NCI-H187 (cell line): ENCODE measurements at places on chromosomes 4 and X.

DNA sequence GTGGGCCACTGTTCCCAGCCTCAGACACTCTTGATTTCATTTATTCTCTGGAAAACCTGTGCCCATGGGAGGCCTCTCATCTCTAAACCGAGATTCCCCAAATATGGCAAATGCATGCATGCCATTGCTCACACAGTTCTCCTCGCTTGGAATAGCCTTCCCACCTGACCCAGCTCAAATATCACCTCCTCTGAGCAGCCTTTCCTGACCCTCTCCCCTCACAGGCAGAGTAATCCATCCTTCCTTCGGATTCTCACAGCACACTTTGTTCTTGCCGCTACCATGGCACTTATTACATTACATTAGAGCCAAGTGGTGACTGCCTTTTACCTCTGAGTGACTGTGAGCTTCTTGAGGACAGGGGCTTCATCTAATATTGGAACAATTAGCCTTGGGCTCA is 209.5 kb downstream of the HS6ST2 start:
- DNase-seq, result no peak

- no peak for DNase-seq
These were observed 41.8 kb downstream of the BRCC3 start for GRCh38 chrX:155113097-155113496.

DNA sequence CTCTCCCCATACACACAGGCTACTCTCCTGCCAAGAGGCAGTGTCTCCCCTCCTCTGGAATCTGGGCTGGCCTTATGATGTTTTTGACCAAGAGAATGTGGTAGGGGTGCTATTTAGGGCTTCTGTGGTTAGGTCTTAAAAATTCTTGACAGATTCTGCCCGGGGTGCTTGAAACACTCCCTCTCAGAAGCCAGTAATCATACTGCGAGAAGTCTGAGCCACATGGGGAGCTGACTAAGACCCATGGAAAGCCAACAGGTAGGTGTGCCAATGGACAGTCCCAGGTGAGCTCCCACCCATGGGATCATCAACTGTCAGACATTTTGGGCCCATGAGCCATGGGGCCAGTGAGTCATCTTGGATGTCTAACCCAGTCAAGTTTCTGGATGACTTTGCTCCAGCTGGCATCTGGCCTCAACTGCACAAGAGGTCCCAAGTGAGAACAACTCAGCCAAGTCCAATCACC is 315.7 kb downstream of the FBXW7 start:
- DNase-seq, result no peak

DNA sequence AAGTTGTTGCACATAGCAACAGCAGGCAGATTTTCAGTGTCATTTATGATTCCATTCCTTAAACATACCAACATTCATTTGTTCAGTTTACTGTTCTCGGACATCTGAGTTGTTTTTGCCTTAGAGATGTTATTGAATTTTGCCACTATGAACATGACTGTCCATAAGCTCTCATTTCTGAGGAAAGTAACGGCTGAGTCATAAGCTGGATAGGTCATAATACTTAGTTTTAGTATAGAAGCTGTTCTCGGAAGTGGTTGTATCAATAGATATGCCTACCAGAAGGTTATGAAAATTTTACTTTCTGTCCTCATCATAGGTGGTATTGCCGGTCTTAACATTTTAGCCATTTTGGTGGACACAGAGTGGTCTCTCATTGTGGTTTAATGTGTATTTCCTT is 157.1 kb upstream of the CLNK start:
- DNase-seq, result no peak

DNA sequence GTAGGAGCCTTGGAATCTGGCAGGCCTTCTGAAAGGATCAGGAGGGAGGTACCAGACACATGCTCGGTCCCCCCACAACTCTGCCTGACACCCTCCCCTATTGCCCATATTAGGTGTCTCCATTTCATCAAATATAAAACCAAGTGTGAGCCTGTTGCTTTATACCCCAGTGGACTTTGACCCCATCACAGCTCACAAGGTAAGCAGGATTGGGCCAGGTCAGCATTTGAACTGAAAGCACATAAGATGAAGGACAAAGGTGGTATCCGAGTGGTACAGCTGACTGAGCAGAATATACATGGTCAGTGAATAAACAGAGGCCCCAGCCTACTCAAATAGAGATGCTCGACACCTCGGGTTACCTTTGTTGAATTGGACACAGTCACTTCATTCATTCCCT is 20.0 kb downstream of the SLC25A43 start:
- no peak for DNase-seq

DNA sequence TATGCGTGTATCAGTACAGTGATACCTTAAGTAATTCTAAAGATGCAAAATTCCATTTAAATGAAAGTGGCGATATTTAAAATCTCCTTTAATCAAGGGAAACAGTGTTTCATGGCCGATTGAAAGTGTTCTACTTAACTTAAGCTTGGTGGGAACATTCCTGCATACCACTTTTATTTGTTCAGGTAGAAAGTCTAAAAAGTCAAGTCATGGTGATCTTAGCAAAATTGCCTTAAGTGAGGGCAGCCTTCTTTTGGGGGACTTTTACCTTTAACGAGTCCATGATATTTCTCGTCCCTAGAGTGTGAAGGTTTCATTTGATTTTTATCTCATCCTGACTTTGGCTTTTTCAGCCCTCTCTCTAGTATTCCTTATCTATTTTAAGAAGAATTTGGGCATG is 149.2 kb downstream of the KDM6A start:
- no peak for DNase-seq

GRCh38 chrX:137574102-137574783 is 8.3 kb downstream of the ZIC3 start:
- no peak for DNase-seq
